ENCODE measurements at places on chromosomes 4 and X.

DNA sequence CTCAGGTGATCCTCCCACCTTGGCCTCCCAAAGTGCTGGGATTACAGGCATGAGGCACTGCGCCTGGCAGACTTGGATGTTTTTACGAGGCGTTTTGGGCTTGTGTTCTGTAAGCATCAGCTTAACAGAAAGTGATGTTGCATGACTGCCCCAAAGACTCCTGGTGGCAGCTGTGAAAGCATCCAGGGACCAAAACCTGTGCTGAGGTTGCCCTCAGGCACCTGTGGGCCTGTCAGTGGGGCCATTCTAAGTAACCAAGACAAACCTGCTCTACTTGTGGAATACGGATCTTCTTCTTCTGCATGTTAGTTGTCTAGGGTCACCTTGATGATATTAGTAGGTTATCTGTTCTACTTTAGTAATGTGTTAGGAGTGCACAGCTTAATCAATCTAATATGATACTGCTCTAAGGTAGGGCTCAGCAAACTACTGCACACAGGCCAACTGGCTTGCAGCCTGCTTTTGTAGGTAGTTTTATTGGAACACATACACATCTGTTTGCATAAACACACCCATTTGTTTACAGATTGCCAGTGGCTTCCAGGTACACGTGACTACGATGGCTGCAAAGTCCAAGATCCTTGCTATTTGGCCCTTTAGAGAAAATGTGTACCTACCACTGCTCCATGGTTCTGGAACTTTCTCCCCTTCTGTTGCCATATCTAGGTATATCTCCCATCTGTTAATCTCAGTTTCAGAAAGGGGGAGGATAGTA, 136.7 kb downstream of the GPR143 start:
- no peak for DNase-seq

DNA sequence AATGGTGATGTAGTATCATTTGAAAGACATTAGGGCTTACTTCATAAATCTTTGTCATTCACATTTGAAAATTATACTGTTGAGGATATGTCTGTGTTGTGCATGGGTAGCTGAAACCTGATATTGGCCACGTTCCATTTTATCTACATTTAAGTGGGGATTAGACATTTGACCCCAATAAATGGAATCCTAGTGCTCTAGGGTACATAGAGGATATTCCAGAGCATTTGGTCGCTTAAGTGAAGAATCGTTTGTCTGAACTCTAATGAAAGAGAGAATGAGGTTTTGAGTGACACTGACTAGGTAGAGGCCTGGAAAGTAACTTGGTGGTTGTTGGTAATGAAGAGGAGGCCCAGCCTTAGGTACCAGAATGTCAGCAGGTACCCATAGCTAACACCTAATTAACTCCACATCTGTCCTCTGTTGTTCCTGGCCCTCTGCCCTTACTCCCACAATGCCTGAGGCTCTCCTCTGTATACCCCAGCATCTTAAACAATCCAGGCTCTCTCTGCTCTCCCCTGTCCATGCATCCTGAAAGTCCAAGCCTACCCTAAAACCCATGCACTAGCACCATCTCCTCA, 299.5 kb upstream of the KLF3 start:
- DNase-seq = no peak

GRCh38 chrX:30627818-30628652, 25.2 kb upstream of the GK start:
- DNase-seq = no peak

- DNase-seq = no peak
Measured at GRCh38 chrX:27591938-27592337, 1.8 kb downstream of the DCAF8L2 start.

DNA sequence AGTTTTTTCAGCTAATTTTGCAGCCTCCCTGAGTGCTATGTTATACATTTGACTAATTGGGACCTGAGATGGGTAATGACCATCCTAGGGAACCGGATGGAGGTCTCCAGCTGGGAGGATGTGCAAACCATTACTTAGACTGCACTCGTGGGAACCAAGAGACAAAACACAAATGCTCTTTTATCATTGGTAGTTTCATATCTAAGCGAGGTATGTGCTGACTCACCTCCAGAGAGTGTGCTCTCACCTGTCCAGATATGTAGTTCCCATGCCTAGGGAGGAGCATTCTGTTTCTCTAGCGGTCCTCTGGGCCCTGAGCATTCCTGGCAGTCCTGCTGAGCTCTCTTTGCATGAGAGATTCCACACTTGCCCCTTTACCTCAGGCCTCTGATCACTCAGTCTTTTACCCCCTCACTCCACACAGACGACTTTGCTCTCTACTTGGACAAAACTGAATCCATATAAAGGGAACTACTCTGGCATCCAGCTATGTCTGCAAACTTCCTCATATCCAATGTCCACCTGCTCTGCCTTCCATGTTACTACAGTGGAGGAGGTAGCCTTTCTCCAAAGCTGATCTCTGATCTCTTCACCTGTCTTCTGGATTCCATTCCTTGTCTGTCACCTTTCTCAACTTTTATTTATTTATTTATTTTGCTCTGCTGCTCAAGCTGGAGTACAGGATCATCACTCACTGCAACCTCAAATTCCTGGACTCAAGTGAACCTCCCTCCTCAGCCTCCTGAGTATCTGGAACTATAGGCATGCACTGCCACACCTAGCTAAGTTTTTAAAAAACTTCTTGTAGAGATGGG, 88.4 kb downstream of the LRP2BP start:
- no peak for DNase-seq

DNA sequence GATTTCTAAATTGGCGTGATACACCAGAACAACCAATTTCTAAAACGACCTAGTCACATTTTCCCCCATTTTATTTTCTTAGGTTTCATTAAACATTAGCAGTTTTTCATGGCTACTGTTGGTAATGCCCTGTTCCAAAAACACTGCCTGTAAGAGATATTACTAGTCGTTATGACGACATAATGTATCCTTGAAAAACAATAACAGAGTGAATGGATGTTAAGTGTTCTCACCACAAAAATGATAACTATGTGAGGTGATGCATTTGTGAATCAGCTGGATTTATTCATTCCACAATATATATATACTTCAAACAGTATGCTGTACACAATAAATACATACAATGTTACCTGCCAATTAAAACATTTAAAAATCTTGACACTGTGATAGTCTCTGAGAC, 1147.6 kb upstream of the PCDH10 start:
- DNase-seq = peak; percentile 4

DNA sequence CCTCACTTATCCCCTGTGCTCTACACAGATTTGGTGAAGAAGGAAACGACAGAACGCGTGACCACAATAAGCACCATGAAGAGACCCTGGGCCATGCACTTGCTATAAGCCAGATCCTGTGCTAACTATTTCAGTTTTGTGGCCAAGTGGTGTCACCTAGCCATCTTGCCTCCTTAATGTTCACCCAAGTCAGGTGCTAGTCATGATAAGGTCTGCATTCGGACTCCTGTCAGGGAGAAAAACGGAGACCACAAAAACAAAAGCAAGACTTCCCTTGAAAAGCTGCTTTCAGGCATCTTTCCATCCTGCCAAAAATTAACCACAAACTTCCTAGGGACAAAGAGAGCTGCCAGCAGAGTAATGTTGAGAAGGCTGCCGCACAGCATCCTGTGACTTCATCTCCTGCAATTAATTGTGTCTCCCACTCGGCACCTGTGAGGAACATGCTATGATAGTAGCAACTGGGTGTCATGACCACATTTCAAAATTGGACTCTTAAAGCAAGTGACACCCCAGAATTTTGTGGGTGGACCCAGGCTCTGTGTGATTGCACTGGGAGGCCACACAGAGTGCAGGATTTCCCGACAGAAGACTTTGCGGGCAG, 8.8 kb upstream of the IDS start:
- DNase-seq = no peak

GRCh38 chr4:166197166-166197565, 324.1 kb downstream of the TLL1 start:
- no peak for DNase-seq

- DNase-seq = no peak
Measured at GRCh38 chr4:148434075-148434773, 8.0 kb downstream of the NR3C2 start.

GRCh38 chr4:87974856-87975462, 555 bp upstream of the SPP1 start:
- DNase-seq = no peak

- DNase-seq = no peak
Measured at GRCh38 chr4:74671080-74671698, 123.1 kb downstream of the BTC start.

- DNase-seq = no peak
Measured at GRCh38 chr4:1305781-1306455, 16.2 kb downstream of the MAEA start.

DNA sequence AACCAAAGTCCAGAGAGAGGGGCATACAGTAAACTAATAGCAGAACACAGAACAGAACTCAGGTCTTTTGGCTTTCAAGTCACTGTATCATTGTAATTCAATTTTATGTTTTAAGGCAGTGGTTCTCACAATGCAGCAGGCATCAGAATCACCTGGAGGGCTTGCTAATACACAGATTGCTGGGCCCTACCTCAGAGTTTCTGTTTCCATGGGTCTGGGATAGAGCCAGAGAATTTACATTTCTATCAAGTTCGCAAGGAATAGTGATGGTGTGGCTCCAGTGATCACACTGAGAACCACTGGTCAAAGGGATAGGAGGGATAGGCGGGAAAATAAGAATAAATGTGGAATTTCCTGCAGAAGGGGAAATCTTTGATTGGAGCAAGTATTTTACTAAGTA, 36.7 kb downstream of the LANCL3 start:
- no peak for DNase-seq

DNA sequence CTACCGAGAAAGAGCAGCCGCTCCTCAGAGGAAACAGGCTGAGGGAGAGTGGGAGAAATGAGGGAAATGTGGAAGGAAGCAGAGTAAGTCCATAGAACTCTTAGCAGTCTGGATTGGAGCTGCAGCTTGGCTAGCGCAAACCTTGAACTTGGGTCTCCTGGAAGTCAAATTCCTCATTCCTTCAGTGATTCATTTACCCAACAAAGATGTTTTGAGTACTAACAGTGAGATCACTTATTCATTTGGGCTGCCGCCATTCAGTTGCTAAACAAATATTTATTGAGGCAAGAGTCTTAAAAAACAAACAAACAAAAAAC, 51.5 kb downstream of the SEL1L3 start:
- DNase-seq = no peak

GRCh38 chrX:153410373-153410772, 899 bp upstream of the ZFP92 start:
- DNase-seq = no peak

GRCh38 chr4:88981556-88981955, 75.4 kb downstream of the FAM13A start:
- DNase-seq = no peak

GRCh38 chr4:80229590-80229989, 32.3 kb downstream of the PRDM8 start:
- DNase-seq = no peak

DNA sequence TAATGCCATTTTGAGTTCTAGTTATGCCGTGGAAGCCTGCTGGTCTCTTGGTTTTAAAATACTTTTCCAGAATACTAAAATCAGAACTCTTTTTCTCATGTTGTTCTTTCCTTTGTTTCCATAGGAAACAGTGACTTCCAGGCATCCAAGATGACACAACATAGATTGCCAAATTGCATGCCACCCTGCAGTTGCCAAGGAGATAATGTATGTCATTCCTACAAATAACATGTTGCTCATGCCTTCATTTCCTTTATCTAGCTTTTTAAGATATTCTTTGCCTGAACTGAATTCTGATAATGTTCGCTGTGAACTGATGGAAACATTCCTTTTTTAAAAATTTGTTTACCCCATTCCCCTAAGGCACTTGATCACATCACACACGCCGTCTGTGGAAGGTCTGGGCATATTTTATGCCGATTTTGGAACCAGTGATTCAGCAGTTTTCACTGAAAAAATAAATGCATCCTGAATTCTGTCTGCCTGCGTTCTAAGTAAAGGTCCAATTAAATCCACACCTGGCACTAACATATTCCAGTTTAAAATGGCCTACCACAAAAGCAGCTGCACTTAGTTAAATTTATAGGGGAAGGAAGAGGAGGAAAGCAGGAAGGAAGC, 38.0 kb upstream of the COX7B2 start:
- no peak for DNase-seq

DNA sequence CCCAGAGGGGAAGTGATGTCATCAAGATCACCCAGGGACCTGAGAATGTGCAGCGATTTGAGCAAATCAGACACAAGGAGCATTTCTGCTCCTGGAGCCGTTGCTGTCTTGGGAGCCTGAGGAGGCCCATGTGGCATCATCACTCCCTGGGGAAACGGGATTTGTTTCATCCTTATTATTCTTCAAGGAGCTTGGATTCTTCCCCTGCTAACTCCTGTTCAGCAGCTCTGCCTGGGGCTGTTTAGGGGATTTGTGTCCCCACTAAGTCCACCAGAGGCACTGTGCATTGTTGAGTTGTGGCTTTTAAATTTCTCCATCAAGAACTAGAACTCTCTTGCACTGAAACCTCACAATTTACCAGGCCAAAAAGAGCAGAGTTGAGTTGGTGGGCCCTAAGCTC, 104.2 kb upstream of the MSX1 start:
- no peak for DNase-seq

DNA sequence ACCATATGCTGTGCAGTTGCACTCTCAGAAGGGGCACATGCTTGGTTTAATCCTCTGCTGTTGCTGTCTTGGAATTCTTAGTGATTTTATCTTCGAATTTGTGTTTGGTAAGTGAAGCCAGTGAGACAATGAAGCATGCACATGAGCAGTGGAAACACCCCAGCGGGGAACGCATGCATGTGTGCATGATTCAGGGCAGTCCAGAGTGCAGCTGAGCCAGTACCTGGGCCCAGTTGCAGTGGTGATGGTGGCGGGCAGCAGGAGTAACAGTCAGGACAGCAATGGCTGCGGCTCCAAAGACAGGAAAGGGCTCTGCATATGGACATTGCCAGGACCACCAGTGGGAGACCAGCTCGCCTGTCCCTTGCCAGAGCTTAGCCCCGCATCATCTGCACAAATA, 14.3 kb upstream of the TMEM165 start:
- no peak for DNase-seq

GRCh38 chr4:117986321-117986720, 48.0 kb upstream of the NDST3 start:
- DNase-seq = no peak

- no peak for DNase-seq
Measured at GRCh38 chr4:161714931-161715330, 448.9 kb downstream of the FSTL5 start.

- DNase-seq = no peak
Measured at GRCh38 chr4:146978641-146979040, 33.0 kb upstream of the TTC29 start.

- DNase-seq = no peak
Measured at GRCh38 chr4:162016991-162017390, 146.8 kb downstream of the FSTL5 start.

DNA sequence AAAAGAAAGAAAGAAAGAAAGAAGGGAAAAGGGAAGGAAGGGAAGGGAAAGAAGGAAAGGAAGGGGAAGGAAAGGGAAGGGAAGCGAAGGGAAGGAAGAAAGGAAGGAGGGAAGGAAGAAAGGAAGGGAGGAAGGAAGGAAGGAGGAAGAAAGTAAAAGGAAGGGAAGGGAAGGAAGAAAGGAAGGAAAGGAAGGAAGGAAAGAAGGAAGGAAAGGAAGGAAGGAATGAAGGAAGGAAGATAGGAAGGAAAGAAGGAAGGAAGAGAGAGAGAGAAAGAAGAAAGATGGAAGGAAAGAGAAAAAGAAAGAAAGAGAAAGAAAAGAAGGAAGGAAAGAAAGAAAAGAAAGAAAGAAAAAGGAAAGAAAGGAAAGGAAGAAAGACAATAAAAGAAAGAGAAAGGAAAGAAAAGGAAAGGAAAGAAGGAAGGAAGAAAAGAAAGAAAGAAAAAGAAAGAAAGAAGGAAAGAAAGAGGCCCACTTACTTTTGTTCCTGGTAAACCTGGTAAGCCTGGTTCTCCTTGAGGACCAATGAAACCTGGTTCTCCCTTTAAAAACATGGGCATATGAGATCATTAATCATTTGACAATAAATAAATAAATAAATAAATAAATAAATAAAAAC, 105.9 kb upstream of the ETNPPL start:
- DNase-seq = no peak

Measured in BJ (cell line).